ENCODE measurements at places on chromosomes 5 and 9. TPM values are rescaled to one million over a fixed set of nuclear protein-coding genes. Genes with fewer than 3 reads are reported as not detected.

Gene SLC34A3
- total RNA-seq: 0.07 TPM

Gene TAF11L10
- not detected for total RNA-seq

Gene AQP7
- 0.35 TPM for total RNA-seq

Gene EPB41L4A
- 1.2 TPM for total RNA-seq

Gene PCDHA12
- 2.6 TPM for total RNA-seq

Gene MARCOL
- not detected for total RNA-seq

Gene KCNT1
- total RNA-seq: not detected

Gene ADAMTSL1
- not detected for total RNA-seq

Gene PCAT7
- total RNA-seq: 1.1 TPM

Gene NUDT2
- 24.4 TPM for total RNA-seq

Gene SPATA31D4
- not detected for total RNA-seq

Gene TSSK1B
- total RNA-seq: not detected

Gene CSF2
- total RNA-seq: 0.79 TPM

Gene CD72
- not detected for total RNA-seq

Gene ELOVL7
- 10.9 TPM for total RNA-seq

Gene PAEP
- total RNA-seq: not detected

Gene LCN9
- total RNA-seq: not detected

Gene CTSV
- 13.6 TPM for total RNA-seq

Gene CDC20B
- not detected for total RNA-seq

Gene GLRA1
- total RNA-seq: not detected

Gene FOXD4L5
- not detected for total RNA-seq

Gene NKD2
- 11.8 TPM for total RNA-seq

Gene PRDM9
- not detected for total RNA-seq

Gene CATSPER3
- total RNA-seq: 0.67 TPM

Gene HSPB3
- not detected for total RNA-seq

Gene BARHL1
- total RNA-seq: not detected

Gene ROPN1L
- total RNA-seq: 2.0 TPM

Gene RAD23B
- total RNA-seq: 125 TPM

Gene DELE1
- 43.4 TPM for total RNA-seq

Gene GPRIN1
- total RNA-seq: 8.1 TPM

Gene RC3H2
- total RNA-seq: 23.2 TPM

Gene CTNND2
- total RNA-seq: not detected

Gene MRPS27
- 60.7 TPM for total RNA-seq

Gene PFN3
- not detected for total RNA-seq

Gene BASP1
- total RNA-seq: 269 TPM

Gene ARL14EPL
- total RNA-seq: 0.19 TPM

Gene PCDHA4
- 1.7 TPM for total RNA-seq

Gene SLC6A7
- not detected for total RNA-seq

Gene ELL2
- 19.1 TPM for total RNA-seq

Gene CDH9
- not detected for total RNA-seq
